Adrenal gland (tissue), 19 donors: ENCODE measurements at places on chromosomes 7 and 10. TPM values are rescaled to one million over a fixed set of nuclear protein-coding genes. Genes with fewer than 3 reads are reported as not detected.

DNA sequence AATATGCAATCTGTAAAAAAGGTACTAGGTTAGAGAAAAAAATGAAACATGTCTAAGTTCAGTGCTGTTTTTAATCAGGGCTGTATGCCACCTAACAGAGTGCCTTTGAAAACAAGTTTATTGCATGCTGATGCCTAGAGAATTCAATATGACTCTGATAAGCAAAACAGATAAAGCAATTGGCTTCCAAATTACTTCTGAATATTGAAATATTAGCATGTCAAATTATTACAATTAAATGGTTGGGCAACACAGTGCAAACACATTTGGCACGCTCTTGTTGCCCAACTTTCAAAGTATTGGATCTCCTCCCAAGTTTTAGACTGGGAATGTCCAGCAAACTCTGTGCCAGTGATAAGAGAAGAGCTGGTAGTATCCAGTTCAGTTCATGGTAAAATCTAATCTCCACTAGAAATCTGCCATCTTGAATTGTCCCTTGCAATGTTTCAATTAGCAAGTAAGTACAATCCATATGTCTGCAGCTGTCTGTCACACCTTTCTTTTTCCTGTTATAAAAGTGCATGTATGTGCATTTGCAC, 65.2 kb upstream of the FAM133B start:
- DNase-seq: no peak

Gene PTF1A
- polyA plus RNA-seq: not detected

GRCh38 chr10:21015851-21016250, 118.7 kb upstream of the NEBL start:
- DNase-seq: no peak

GRCh38 chr7:129370812-129371211, 63.4 kb upstream of the STRIP2 start:
- DNase-seq: no peak

Gene UTF1
- polyA plus RNA-seq: 0.24 TPM

Gene INSYN2A
- polyA plus RNA-seq: 0.07 TPM

- DNase-seq: no peak
Observed at GRCh38 chr7:101739775-101740398, 77.5 kb upstream of the CUX1 start.

DNA sequence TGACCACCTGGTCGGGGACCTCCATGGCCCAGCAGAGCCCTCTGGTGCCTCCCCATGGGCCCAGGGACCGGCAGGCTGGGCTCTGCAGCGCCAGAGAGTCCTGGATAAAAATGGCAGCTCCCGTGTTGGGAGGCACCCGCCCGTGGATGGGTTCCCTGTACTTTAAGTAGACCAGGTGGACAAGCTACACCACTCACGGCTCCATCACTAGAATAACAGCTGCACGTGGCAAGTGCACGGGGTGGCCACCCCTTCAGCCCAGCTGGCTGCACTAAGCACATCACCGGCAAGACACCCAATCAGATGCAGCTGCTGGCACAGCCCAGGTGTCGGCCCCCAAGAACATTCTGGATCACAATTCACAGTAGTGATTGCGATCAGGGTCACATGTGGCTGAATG, 69.8 kb downstream of the DIP2C start:
- DNase-seq: no peak

GRCh38 chr7:155974186-155974897, 162.1 kb upstream of the SHH start:
- DNase-seq: peak; percentile 2

GRCh38 chr10:77877441-77878344, 48.9 kb downstream of the DLG5 start:
- peak; percentile 79 for DNase-seq

DNA sequence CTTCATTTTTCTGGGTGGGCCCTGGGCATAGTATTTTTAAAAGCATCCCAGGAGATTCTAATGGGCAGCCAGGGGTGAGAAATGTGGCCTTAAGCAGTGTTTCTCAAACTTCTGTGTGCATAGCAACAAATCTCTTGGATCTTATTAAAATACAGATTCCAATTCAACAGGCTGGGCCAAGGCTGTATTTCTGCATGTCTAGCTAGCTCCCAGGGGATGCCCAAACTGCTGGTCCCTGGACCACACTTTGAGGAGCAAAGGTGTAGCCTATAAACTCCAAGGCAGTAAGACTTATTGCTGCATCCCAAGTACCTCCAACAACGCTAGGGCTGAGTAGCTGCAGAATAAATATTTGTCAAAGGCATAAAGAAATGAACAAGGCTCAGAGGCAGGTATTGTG, 292.9 kb upstream of the ZMIZ1 start:
- DNase-seq: no peak

DNA sequence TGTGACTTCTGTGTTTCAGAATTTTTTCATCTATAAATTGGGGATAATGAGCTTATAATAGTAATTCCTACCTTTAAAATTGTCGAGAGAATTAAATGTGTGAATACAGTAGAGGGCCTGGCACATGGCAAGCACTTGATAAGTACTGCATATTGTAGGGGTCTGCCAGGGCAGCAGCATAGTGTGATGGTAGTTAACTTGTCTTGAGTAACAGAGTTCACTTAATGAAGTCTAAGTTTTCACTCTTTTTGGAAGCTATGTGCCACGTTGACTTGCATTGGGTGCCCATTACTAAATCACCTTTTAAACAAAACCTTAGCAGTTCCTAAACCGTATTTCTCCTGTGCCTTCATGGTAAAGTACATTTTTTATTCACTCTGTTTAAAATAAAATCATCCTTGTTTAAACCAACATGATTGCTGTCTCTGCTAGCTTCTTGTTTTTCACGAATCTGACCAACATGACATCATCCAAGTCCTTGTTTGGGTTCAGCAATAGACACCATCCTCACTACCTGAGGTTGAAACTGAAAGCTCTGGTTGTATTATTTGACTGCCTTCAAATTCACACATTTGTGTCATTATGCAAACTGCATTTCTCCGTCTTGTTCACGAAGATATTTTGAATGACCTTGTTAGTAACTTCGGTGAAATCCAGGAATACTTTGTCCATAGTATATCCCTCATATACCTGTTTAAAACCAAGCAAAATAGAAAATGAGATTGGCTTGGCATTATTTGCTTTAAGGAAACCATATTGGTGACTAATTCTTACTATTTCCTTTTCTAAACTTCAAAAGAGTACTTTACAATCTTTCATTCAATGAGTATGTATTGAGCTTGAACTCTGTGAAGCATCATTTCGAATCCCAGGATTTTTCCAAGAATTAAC, 340.2 kb downstream of the SUGCT start:
- no peak for DNase-seq

- no peak for DNase-seq
Observed at GRCh38 chr7:44395067-44395466, 69.7 kb upstream of the CAMK2B start.

Gene AKR1D1
- 0.31 TPM for polyA plus RNA-seq

Gene EXOC6
- polyA plus RNA-seq: 25.6 TPM

Gene CLDN4
- polyA plus RNA-seq: 0.48 TPM

DNA sequence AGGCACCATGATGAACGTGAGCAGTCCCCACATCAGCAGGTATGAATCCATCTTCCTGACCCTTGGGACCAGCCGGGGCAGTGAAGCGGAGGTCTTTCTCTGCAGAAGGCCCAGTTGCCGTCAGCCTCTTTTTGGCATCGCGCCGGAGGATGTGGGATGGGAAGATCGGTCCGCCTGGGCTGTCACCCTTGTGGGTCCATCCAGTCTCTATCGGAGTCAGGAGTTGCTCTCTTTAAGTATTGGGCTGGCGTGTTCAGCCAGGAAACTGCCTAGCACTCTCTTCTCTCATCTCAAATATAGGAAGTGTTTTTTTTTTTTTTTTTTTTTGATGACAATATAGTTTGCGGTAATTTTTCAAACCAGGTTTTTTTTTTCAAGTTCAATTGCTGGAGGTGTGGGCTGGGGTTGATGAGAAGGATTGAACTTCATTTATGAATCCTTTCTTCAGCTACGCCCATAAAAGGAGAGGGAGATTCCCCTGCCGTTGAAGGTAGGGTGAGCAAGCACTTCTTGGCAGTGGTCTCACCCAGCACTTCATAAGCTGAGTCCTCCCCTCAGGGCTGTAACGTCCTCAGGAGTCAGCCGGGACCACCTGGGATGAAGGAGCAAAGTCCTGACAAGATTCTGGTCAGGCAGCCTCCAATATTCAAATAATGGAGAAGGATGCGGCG, at the start of gene IL2RA:
TSS of gene IL2RA (minus strand) at position 267 of the 671 bp plus-strand sequence. CDS start at position 51, 216 bp downstream.
- DNase-seq: peak; percentile 33

GRCh38 chr7:78011642-78012041, 213.1 kb downstream of the PHTF2 start:
- DNase-seq: no peak

- no peak for DNase-seq
Observed at GRCh38 chr7:40374575-40374974, 239.8 kb downstream of the SUGCT start.

DNA sequence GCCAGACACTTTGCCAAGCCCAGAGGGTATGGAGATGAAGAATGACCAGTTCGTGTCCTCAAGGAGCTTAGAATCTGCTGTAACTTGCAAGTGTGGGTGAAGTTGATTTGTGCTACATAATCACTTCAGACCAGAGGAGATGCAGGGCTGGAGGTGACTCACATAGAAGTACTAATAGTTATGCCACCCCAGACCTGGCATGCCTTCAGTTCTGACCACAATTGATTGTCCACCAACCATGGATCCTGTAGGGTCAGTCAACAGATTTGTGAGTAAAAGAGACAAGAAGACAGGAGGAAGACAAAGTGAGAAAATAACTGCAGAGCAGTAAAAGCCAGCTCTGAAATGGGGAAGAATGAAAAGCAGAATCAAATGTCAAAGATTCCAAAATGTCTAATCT, 51.2 kb upstream of the BMPER start:
- no peak for DNase-seq

- peak; percentile 92 for DNase-seq
Observed at GRCh38 chr7:40134428-40135316, at the start of the genes MPLKIP and SUGCT. TSS of gene MPLKIP (minus strand) at chr7:40134622. CDS start at chr7:40134567, 55 bp downstream. TSS of gene SUGCT (plus strand) at chr7:40135005.

Gene PIK3AP1
- polyA plus RNA-seq: 6.0 TPM

- no peak for DNase-seq
Observed at GRCh38 chr10:132834311-132834761, 48.4 kb upstream of the NKX6-2 start.

DNA sequence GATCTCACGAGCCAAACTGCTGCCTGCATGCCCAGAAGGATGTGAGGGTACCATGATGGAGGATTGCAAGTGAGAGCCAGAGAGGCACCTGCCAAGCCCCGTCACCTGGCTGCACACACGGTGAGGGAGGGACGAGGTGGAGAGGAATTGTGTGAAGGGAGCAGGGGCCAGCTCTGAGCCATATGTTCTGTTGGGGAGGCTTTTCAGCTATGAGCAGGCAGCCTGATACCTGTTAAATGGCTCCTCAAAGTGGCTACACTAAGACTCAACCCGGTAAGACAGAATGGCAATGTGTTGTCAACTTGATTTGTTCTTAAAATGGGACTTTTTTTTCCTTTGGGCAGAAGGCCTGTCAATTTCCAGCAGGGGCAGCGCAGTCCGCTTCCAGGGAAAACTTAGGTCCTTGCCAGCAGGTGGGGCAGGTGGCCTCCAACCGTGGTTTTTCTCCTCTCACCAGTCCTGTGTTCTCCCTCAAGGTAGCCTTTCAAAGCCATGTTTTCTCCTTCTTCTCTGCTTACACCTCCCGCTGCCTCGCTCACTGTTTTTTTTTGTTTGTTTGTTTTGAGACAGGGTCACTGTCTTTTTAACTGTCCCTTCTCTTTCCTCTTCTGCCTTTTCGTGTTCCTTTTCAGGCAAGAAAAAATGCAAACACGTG, 57.7 kb upstream of the ZNRF2 start:
- no peak for DNase-seq

GRCh38 chr10:129993621-129994020, 29.5 kb upstream of the EBF3 start:
- no peak for DNase-seq

DNA sequence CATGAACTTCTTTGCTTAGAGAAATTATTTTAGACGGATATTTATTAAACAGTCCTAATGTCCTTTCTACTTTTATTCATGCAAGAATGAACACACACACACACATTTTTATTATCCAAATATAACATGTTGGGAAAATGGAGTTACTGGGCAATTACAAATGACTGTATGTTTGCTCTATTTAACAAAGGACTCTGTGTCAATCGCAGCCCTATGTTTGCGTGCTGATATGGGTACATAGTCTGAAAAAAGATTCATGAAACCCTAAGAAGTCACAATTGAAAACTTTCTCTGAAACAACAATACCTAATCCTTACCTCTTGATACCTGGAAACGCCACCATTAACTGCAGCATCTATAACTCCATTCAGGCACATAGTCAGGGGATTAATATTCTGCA, 184.7 kb upstream of the IMMP2L start:
- DNase-seq: no peak

Gene MAGI2
- 3.2 TPM for polyA plus RNA-seq

- DNase-seq: no peak
Observed at GRCh38 chr10:110861930-110862649, 9.6 kb upstream of the PDCD4 start.

DNA sequence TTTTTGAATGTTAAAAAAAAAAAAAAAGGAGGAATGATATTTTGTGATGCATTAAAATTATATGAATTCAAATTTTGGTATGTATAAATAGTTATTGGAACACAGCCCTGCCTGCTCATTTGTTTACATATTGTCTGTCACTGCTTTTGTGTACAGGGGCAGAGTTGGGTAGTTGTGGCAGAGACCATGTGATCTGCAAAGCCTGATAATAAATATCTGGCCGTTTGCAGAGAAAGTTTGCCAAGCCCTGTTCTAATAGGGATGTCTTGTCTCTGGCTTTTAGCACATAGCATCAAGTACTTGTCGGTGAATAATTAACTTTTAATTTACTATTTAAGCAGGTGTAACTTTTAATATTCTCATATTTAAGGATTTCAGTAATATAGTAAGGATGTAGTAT, 19.8 kb downstream of the TSPAN13 start:
- no peak for DNase-seq

Gene PTPRN2
- polyA plus RNA-seq: 3.3 TPM

Gene KLLN
- 0.48 TPM for polyA plus RNA-seq

Gene TRIM73
- 6.1 TPM for polyA plus RNA-seq

Gene NUDT13
- polyA plus RNA-seq: 2.3 TPM

- no peak for DNase-seq
Observed at GRCh38 chr7:81691199-81691821, 78.5 kb downstream of the HGF start.

Gene METTL27
- 0.40 TPM for polyA plus RNA-seq

GRCh38 chr7:35522697-35523096, 172.2 kb downstream of the HERPUD2 start:
- DNase-seq: no peak

- DNase-seq: no peak
Observed at GRCh38 chr7:34900891-34901513, 136.3 kb downstream of the DPY19L1 start.

- no peak for DNase-seq
Observed at GRCh38 chr7:65338346-65338745, 35.3 kb upstream of the ZNF92 start.

DNA sequence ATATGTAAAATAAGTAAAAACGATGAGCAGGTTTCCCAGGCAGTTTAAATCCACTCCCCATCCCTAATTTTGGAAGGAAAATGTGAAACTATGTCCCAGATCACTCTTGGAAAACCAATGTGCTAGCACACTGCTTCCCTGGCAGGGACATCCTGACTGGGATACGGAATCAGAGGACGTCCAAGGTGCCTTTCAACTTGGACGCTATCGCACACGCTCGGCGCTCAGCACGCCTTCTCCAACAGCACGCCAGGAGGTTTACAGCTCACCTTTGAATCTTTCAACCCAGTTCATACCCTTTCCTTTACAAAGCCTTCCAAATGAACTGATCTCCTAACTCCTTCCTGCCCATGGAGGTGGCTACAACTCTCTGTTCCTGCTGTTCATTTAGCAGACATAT, 47.1 kb downstream of the BEND7 start:
- DNase-seq: no peak
